H9 (cell line): ENCODE measurements at places on chromosomes 7 and 10. TPM values are rescaled to one million over a fixed set of nuclear protein-coding genes. Genes with fewer than 3 reads are reported as not detected.

DNA sequence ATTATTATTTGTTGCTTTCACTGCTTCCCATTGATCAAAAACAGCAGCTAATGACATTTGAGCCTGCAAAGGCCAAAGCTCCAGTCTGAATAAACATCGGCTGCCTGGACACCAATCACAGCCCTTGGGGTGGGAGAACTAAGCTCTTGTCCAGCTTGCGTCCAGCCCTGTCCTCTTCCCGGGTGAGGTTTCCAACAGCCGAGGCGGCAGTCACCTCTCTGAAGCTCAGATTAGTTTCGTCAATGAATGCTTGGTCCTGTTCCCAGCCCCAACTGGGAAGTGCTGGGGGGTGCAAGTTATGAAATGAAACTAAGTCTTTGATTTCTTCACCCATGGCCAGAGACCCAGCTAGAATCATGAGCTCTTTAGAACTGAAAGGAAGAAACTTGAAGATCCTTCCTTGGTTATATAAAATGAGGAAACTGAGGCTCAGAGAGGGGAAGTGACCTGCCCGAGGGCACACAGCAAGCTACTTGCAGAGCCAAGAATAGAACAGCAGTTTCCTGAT lies 114.0 kb upstream of the TCF7L2 start:
- H3K27ac ChIP-seq, result no peak overlapping the region
- H3K36me3 ChIP-seq, result peaks cover 9% of the 10 kb centered on the region; the same call in 2 of the 3 replicates
- H3K27me3 ChIP-seq, result no peaks in the 10 kb centered on the region
- H3K4me1 ChIP-seq, result peaks cover 13% of the 10 kb centered on the region

GRCh38 chr7:139657725-139658124 lies 120.1 kb downstream of the HIPK2 start:
- no peaks in the 10 kb centered on the region for H3K36me3 ChIP-seq
- no peak overlapping the region for H3K4me3 ChIP-seq
- H3K27ac ChIP-seq, result no peak overlapping the region
- no peaks in the 10 kb centered on the region for H3K27me3 ChIP-seq
- DNase-seq, result no peak
- H3K4me1 ChIP-seq, result peaks cover 10% of the 10 kb centered on the region; the same call in 1 of the 2 replicates

GRCh38 chr10:3853016-3853415 lies 68.0 kb upstream of the KLF6 start:
- no peak for DNase-seq
- no peak overlapping the region for H3K4me3 ChIP-seq
- H3K36me3 ChIP-seq, result no peaks in the 10 kb centered on the region
- peaks cover 8% of the 10 kb centered on the region; the same call in 1 of the 2 replicates for H3K4me1 ChIP-seq
- no peak overlapping the region for H3K27ac ChIP-seq

GRCh38 chr10:76428551-76429367 lies 997.3 kb downstream of the LRMDA start:
- no peaks in the 10 kb centered on the region; the same call in 2 of the 3 replicates for H3K36me3 ChIP-seq
- no peak for DNase-seq
- H3K27ac ChIP-seq, result no peak overlapping the region

The ADIRF gene
- not detected in 2 replicates for total RNA-seq

- H3K36me3 ChIP-seq, result peaks cover 22% of the 10 kb centered on the region
- no peak overlapping the region for H3K27ac ChIP-seq
- no peak for DNase-seq
- no peak overlapping the region for H3K4me3 ChIP-seq
Observed at GRCh38 chr10:11560076-11560709, 51.3 kb downstream of the USP6NL start.

DNA sequence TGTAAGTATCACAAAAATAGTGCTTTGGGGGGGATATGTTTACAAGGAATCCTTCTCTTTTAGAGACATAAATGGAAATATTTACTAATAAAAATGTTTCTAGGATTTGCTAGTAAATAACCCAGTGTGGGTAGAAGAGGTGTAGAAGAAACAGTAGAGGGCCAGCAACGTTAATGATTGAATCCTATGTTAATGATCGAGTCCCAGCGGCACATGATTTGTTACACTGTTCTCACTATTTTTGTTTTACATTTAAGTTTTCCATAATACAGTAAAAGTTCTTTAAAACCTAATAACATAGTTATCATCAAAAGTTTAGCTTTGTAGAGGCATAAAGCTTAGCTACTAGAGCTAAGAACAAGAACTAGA lies 66.0 kb downstream of the UBE2H start:
- DNase-seq, result no peak
- no peak overlapping the region for H3K27ac ChIP-seq
- H3K36me3 ChIP-seq, result peaks cover 5% of the 10 kb centered on the region; the same call in 1 of the 2 replicates
- no peak overlapping the region for H3K4me3 ChIP-seq
- H3K4me1 ChIP-seq, result peaks cover under 1% of the 10 kb centered on the region; the same call in 1 of the 2 replicates
- H3K27me3 ChIP-seq, result no peaks in the 10 kb centered on the region

- no peak overlapping the region for H3K4me3 ChIP-seq
- no peaks in the 10 kb centered on the region; the same call in 1 of the 2 replicates for H3K27me3 ChIP-seq
- H3K36me3 ChIP-seq, result no peaks in the 10 kb centered on the region
- H3K4me1 ChIP-seq, result no peaks in the 10 kb centered on the region
Observed at GRCh38 chr10:98047009-98047741, 16.8 kb upstream of the CRTAC1 start.

The AMPH gene
- 4.5 and 4.8 TPM in 2 replicates for total RNA-seq

DNA sequence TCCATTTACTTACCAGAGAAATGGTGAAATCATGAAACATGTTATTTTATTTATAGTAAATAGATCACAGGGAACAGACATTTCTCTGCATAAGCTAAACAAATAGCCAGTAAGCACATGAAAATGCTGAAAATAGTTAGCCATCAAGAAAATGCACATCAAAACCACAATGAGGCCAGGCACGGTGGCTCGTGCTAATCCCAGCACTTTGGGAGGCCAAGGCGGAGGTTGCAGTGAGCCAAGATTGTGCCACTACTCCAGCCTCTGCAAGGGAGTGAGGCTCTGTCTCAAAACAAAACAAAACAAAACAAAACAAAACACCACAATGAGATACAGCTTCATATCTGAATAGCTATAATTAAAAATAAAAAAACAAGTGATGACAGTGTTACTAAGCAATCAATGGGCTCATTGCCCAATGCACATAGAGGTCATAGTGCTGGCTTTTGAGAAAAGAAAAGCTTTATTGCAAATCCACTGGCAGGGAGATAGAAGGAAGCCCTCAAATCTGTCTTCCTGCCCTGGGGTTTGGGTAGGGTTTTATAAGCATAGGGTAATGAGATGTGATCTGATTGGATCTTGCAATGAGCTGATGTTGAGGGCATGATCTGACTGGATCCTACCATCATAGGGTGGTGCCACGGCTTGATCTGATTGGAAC lies 16.2 kb downstream of the CSTF2T start:
- H3K27me3 ChIP-seq, result no peaks in the 10 kb centered on the region
- DNase-seq, result no peak
- no peak overlapping the region for H3K27ac ChIP-seq
- no peaks in the 10 kb centered on the region for H3K4me1 ChIP-seq
- no peak overlapping the region for H3K4me3 ChIP-seq

The WEE2 gene
- total RNA-seq, result not detected in 2 replicates

The ASB4 gene
- not detected in 2 replicates for total RNA-seq

DNA sequence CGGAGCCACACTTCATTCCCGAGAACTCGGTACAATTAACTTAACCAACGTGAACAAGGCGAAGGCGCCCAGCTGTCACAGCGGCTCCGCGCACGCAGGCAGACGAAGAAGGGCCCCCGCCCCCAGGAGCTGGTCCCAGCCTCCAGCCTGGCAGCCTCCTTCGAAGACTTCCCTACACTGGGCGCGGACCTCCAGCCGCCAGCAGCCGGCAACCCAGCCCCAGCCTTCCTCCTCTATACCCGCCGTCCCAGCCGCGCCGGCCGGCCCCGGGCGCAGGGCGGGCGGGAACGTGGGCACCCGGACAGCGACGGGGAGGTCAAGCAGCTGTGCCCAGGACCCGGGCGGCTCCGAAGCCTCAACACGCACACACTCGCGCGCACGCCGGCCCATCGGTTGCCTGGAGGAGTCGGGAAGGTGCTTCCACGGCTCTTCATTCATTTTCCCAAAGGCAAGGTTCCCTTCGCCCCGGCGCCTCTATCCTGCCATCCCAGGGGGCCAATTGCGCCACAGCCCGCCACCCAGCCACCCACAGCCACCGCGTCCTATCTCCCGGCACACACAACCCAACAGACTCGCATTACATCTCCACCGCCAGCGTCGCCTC lies 1.6 kb downstream of the CHST15 start:
- H3K4me3 ChIP-seq, result peak overlapping the region; percentile 94
- peaks cover 1% of the 10 kb centered on the region; the same call in 1 of the 3 replicates for H3K36me3 ChIP-seq
- peaks cover 5% of the 10 kb centered on the region; the same call in 1 of the 2 replicates for H3K27me3 ChIP-seq
- DNase-seq, result peak; percentile 64
- no peak overlapping the region for H3K27ac ChIP-seq
- no peaks in the 10 kb centered on the region for H3K4me1 ChIP-seq

DNA sequence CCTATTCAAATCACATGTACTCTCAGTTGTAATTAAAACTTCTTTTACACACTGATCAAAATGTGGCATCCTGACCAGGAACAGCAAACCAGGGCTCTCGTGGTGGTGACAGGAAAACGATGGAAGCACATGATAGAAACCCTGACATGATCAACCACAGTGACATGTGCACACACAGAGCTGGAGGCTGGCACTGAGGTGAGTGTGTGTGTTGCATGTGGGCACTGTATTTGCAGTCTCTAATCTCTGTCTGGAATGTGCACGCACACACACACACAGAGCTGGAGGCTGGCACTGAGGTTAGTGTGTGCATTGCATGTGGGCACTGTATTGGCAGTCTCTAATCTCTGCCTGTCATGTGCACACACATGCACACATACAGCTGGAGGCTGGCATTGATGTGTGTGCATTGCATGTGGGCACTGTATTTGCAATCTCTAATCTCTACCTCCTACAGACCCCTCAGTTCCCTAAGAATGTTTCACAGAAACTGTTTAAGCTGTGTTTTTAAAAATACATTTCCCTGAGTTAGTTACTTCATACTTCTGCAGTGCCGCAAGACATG lies 406.9 kb downstream of the SFMBT2 start:
- H3K4me1 ChIP-seq, result no peaks in the 10 kb centered on the region
- no peak overlapping the region for H3K4me3 ChIP-seq
- H3K27ac ChIP-seq, result no peak overlapping the region
- H3K27me3 ChIP-seq, result no peaks in the 10 kb centered on the region; the same call in 1 of the 2 replicates
- no peak for DNase-seq

The GRIFIN gene
- total RNA-seq, result not detected in 2 replicates

GRCh38 chr10:106705681-106706100 lies 458.8 kb downstream of the SORCS1 start:
- H3K36me3 ChIP-seq, result no peaks in the 10 kb centered on the region
- H3K4me3 ChIP-seq, result no peak overlapping the region
- H3K27me3 ChIP-seq, result no peaks in the 10 kb centered on the region
- peak; percentile 60 for DNase-seq
- H3K4me1 ChIP-seq, result peaks cover 4% of the 10 kb centered on the region; the same call in 1 of the 2 replicates

DNA sequence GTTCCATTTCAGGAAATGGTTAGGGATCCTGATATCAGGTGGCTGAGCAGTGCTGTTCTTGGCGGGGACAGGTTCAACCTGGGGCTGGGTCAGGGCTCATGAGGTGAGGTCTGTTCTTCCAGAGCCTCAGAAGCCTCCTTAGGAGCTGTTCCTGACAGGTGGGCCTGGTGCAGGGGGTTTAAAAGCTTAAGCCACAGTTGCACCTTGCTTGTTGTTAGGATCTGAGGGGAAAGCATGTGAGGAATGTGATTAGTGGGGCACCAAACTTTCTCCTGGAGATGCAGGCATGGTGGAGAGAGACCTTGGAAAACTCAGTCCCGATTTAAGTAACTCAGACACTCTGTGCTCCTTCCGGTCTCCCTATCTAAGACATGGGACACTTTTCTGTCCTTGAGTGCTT lies 18.7 kb upstream of the CRHR2 start:
- H3K4me1 ChIP-seq, result no peaks in the 10 kb centered on the region; the same call in 1 of the 2 replicates
- no peaks in the 10 kb centered on the region for H3K36me3 ChIP-seq
- no peak for DNase-seq
- no peak overlapping the region for H3K27ac ChIP-seq
- no peak overlapping the region for H3K4me3 ChIP-seq
